Melanocyte of skin (primary cell): ENCODE measurements at places on chromosomes 12 and 14. TPM values are rescaled to one million over a fixed set of nuclear protein-coding genes. Genes with fewer than 3 reads are reported as not detected.

Gene KRT1
- total RNA-seq = not detected in 2 replicates

Gene PAX9
- total RNA-seq = not detected in 2 replicates

Gene CD69
- not detected in 2 replicates for total RNA-seq

Gene PKP2
- total RNA-seq = under 0.01 TPM in 1 of 2 replicates, not detected in the other

Gene DCD
- not detected in 2 replicates for total RNA-seq

Gene NTS
- total RNA-seq = 0.15 TPM in 1 of 2 replicates, not detected in the other

Gene PAPLN
- 3.7 and 4.9 TPM in 2 replicates for total RNA-seq

Gene NOVA1
- 0.36 TPM in 1 of 2 replicates, not detected in the other for total RNA-seq

Gene LALBA
- not detected in 2 replicates for total RNA-seq

Gene LDHB
- 542 and 687 TPM in 2 replicates for total RNA-seq

Gene C1QL4
- total RNA-seq = 0.36 TPM in 1 of 2 replicates, not detected in the other

Gene CLEC1B
- total RNA-seq = under 0.01 TPM in 2 replicates
